ENCODE measurements at places on chromosomes 7 and 10.

DNA sequence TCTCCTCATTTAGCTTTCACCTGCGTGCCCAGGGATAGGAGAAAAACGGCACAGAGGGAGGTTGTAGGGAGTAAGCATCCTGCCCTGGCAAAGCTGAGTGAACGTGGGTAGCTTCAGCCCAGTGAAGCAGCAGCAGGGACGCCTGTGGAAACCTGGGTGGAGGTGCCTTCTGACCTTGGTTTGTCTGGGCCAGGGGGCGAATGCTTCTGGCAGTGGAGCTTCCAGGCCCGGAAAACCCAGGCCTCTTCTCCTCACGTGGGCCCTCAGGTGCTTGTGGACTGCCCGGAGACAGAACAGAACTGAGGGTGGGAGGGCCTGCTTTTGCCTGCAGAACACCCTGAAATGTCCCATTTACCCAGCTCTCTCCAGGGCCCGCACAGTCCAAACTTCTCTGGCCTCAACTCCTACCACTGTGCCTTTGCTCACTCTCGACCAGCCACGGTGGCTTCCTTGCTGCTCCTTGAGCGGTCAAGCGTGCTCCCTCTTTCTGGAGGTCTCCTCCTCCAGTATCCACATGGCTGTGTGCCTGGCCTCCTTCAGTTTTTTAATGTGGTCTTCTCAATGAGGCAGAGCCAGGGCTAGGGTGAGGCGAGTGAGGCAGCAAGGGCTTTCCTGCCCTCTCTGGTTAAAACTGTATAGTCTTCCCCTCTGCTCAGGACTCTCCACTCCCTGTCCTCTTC lies 62.4 kb downstream of the TMEM209 start:
- DNase-seq, result no peak

DNA sequence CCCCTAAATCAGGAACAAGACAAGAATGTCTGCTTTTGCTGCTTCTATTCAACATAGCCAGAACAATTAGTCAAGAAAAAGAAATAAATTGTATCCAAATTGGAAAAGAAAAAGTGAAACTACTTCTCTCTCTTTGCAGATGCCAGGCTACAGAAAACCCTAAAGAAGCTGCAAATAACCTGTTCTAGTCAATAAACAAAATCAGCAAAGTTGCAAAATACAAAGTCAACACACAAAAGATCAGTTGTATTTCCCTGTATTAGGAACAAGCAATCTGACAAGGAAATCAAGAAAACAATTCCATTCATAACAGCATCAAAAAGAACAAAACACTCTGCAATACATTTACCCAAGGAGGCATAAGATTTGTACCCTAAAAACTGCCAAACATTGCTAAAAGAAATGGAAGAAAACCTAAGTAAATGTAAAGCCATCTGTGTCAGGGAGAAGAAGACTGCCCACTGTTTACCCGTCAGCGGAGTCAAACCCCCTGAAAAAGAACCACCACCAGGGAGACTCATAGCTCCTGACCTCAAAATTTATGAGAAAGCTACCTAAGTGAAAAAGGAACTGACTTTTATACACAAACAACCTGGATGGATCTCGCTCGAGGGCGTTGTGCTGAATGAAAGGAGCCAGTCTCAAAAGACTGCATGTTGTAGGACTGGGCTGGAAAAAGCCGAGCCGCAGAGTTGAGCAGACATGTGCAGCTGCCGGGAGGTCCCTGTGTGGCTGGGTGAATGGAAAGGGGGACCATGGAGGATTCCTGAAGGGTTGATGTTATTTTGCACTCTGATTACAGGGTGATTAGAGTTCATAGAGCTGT lies 263.1 kb downstream of the MAD1L1 start:
- peak; percentile 23 for DNase-seq

GRCh38 chr7:48252995-48253394 lies 81.7 kb downstream of the ABCA13 start:
- DNase-seq, result no peak

DNA sequence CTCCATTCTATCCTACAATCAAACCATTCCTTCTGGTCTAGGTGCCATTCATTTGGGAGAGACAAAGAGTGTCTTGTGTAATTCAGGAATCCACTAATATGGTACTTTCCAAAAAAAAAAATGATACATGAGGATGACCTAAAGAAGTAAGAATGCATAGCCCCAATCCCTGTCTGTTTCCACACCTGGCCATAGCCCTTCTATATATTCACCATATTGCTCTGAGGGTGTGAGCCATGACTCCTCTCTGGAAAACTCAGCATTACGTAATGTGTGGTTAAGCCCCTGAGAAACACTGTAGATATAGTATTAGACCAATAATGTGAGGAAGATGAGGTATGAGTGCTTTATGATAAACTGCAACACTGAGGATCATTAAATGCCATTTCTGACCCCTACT lies 592.7 kb downstream of the INHBA start:
- DNase-seq, result no peak

DNA sequence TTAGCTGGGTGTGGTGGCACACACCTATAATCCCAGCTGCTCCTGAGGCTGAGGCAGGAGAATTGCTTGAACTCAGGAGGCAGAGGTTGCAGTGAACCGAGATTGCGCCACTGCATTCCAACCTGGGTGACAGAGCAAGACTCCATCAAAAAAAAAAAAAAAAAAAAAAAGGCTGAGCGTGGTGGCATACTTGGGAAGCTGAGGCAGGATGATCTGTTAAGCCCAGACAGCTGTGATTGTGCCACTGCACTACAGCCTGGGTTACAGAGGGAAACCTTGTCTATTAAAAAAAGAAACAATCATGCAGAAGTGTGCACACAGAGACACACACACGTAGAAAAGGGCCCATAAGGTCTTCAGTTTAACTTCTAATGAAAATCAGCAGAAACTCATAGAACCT lies 150.6 kb downstream of the TPST1 start:
- DNase-seq, result no peak

- no peak for DNase-seq
Observed at GRCh38 chr7:19747740-19748339, 25.6 kb downstream of the TMEM196 start.

DNA sequence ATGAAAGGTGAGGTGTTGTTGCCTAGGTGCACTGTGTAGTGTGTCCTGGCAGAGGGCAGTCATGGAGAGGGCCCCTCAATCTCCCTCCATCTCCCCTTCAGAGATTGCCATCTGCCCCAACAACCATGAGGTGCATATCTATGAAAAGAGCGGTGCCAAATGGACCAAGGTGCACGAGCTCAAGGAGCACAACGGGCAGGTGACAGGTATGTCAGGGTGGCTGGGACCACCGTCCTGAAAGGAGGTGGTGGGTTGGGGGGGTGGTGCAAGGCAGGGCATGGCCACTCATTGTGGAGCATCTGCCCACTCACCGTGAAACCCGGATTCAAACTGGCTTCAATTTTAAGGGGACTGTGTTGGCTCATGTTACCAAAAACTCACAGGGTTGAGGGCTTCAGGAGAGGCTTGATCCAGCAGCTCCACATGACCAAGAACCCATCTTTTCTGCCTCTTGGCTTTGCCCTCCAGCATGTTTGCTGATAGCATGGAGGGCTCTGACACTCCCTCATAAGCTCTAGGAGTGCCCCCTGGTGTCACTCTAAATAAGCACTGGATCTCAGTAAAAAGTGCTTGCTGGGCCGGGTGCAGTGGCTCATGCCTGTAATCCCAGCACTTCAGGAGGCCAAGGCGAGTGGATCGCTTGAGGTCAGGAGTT lies 12.2 kb downstream of the ARPC1B start:
- no peak for DNase-seq

DNA sequence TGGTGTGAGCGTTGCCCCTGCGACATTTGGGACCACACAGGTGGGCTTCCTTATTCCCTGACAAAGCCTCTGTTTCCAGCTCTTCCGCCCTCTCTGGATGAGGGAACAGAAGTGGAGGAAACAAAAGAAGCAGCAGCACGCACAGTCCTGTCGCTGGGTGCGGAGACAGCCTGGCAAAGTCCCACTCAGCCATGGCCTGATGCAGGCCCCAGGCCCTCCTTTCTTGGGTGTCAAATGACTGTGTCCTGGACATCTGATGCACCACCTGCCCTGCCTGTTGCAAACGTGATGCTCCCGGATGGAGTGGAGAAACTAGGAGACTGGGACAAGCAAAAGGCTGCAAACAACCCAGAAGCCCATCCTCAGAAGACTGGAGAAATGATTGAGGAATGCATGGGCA lies 20.7 kb downstream of the ZMIZ2 start:
- no peak for DNase-seq

DNA sequence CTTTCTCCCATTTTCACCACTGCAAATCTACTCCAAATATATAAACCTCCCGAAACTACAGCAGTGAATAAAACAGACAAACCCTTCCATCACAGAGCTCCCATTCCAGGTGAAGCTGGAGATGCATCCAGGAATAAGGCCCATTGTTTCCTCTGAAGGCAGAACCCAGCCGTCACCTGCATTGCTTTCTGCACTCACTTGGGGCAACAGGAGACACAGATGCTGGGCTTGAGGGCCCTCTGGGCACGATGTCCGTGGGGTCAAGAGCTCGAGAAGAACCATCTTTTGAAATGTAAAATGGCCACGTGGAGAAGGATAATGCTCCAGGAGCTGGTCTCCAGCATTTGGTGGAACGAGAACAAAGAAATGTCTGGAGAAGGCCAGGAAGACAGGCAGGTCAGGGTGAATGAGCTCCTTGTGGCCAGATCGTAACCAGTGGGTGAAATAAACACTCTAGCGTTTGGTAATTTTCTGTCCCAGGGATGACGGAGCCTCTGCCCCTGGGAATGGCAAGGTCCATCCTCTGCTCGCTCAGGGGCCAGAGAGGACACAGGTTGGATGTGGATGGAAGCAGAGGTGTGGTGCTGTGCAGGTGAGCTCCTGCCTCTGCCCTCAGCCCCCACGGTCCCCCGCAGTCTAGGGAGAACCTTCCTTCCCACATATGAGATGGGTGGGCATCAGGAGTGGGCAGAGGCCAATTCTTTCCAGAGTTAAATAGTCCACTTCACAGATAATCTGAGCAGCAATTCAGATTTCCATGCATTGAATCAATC lies 556.1 kb downstream of the DNAJB6 start:
- no peak for DNase-seq

GRCh38 chr10:24597426-24597825 lies 126.3 kb downstream of the ARHGAP21 start:
- DNase-seq, result no peak

- no peak for DNase-seq
Observed at GRCh38 chr7:7617550-7617949, 23.0 kb upstream of the UMAD1 start.

GRCh38 chr10:47435081-47435480 lies 48.8 kb downstream of the ANXA8 start:
- no peak for DNase-seq

- no peak for DNase-seq
Observed at GRCh38 chr7:123346766-123347165, 147.0 kb upstream of the SLC13A1 start.

DNA sequence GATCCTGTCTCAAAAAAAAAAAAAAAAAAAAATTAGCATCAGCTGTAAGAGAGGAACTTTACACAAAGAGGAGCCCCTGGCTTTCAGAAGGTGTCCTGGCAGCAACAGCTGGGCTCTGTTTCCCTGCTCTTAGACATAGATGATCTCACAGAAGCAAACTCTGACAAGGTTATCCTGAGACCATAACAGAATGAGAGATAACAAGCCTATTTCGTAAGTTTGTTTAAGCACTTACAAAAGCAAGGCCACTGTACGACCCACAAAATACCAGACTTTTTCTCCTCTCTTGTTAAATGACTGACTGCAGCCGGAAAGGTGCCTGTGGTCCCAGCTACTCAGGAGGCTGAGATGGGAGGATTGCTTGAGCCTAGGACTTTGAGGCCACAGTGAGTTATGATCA lies 33.3 kb upstream of the OTUD1 start:
- DNase-seq, result no peak

- DNase-seq, result no peak
Observed at GRCh38 chr7:104054362-104054761, 64.9 kb upstream of the RELN start.

DNA sequence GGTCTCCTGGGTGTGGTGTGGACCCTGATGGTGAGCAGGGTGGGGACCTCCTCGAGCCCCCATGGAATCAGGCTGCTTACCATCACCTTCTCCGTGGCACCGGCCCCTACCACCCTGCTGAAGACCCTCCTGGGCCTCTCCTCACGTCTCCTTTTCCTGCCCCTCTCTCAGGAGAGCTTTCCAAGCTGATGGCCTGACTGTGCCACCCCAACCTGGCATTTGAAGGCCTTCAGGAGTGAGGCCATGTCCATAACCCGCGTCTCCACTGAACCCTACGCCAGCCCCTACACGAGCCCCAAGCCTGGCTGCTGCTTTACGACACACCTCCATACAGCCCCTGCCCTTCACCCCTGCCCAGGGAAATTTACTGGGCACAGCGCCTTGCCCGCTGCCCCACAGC lies 55.4 kb downstream of the ZRANB1 start:
- DNase-seq, result no peak

GRCh38 chr7:90917539-90917938 lies 321.4 kb downstream of the CDK14 start:
- no peak for DNase-seq

- DNase-seq, result no peak
Observed at GRCh38 chr10:95841661-95842498, 65.9 kb upstream of the CC2D2B start.

- DNase-seq, result no peak
Observed at GRCh38 chr10:44628921-44629320, 244.0 kb upstream of the CXCL12 start.

GRCh38 chr7:107874111-107874510 lies 16.9 kb upstream of the DLD start:
- DNase-seq, result no peak

DNA sequence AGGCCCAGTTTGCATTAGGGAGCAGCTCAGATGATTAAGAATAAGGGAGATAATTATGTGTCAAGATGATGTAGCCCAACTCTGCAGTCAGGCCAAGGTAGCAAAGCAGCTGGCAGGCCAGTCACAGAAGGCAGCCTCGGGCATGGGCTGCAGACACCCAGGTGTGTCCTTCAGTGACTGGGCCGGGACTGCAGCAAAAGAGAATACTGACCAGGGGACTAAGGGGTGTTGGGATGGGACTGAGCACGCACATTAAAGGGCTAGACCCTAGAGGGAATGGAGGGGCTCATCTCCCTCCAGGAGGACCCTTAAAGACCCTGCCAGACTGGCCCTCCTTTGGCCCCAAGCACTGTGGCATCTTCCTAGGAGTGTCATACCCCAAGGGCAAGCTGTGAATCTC lies 38.7 kb downstream of the PAX2 start:
- DNase-seq, result no peak

DNA sequence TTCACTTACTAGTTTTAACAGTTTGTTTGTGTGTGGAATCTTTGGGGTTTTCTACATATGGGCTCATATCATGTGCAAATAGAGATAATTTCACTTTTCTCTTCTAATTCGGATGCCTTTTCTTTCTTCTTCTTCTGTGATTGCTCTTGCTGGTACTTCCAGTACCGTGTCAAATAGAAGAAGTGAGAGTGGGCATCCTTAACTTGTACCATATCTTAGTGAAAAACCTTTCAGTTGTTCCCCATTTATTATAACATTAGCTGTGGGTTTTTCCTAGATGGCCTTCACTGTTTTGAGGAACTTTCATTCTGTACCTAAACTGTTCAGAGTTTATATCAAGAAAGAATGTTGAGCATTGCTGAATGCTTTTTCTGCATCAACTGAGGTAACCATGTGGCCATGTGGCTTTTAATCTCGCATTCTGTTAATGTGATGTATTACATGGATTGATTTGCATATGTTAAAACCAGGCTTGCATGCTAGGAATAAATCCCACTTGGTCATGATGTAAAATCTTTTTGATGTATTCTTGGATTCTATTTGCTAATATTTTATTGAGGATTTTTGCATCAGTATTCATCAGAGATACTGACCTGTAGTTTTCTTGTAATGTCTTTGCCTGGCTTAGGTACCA lies 78.7 kb downstream of the FAM107B start:
- DNase-seq, result no peak

- DNase-seq, result no peak
Observed at GRCh38 chr7:17502213-17503060, 204.0 kb downstream of the AHR start.

GRCh38 chr7:112571852-112572607 lies 91.2 kb downstream of the LSMEM1 start:
- DNase-seq, result no peak
